ENCODE measurements at places on chromosomes 3 and 15. TPM values are rescaled to one million over a fixed set of nuclear protein-coding genes. Genes with fewer than 3 reads are reported as not detected.

GNAT1 gene
- not detected for polyA plus RNA-seq

DTX3L gene
- polyA plus RNA-seq: 31.2 TPM

ATP13A5 gene
- not detected for polyA plus RNA-seq

ZNF860 gene
- polyA plus RNA-seq: not detected

TPRA1 gene
- polyA plus RNA-seq: 30.4 TPM

GRCh38 chr3:182370949-182371348 lies 422.4 kb upstream of the ATP11B start:
- no peak for DNase-seq

GRCh38 chr3:64728994-64729393 lies 41.2 kb upstream of the ADAMTS9 start:
- no peak for DNase-seq

DNA sequence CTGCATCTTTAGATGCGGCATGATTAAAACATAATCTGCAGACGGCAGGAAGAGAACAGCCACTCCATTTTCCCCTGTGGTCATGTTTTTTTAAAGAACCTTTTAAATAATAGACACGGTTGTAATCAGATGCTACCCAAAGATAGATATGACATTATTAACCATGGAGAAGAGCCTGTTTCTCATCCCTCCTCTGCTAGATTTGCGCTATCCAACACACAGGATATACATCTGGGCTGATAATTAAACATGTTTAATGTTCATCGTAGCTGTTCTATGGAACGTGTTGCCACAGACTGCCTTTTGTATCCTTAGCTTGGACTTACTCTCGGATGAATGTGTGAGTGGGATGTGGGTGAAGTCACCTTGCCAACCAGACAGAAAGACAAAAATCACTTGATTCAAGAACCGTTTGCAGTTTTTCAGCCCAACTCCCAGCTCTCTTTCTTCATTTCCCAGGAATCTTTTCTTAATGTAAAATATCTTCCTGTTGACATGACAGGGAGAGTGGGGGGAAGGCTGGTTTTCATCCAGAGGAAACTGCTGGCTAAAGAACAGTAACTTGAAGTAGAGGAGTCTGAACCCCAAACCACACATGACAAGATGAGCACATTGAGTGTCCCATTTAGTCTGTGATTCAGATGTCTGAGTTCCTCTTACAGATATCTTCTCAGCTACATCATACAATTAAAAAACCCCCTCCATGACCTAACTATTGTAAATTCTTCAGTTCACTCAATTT lies 118.6 kb upstream of the PRICKLE2 start:
- no peak for DNase-seq

DNA sequence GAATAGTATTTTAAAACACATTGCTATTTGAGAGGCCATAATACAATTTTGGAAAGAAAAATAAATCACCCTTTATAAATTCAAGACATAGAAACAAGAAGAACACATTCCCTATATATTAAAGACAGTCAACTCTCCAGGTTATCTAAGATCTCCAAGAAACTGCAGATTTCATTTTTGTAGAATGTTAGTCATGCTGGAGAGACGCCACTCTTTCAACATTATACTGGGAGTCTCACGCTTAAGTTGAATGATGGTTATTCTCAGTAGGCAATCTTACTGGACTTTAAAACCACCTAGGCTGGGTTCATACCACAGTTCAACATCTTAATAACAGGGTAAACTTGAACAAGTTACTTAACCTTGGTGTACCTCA lies 3.6 kb upstream of the CHRM5 start:
- DNase-seq: no peak

GRCh38 chr15:73919706-73920105 lies 6.6 kb upstream of the LOXL1 start:
- DNase-seq: no peak

GRCh38 chr3:46297658-46298423 lies 55.6 kb downstream of the CCR3 start:
- no peak for DNase-seq

DNA sequence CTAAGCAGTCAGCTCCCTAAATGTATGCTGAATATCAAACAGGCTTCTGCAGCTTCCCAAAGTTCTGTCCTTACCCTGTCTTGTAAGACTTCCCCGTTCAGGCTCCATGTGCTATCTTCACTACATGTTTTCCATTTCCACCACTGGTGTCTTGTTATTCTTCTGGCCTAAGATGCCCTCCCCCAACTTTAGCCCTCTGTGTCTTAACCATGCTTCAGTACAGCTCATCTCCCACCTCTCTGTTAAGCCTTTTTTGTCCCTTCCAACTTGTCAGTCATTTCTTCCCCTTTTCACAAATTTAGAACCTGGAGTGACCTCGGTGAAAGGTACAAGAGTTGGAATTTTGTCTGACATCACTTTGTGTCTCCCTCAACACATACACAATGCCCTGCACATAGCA lies 151.7 kb upstream of the TBL1XR1 start:
- DNase-seq: no peak

DNA sequence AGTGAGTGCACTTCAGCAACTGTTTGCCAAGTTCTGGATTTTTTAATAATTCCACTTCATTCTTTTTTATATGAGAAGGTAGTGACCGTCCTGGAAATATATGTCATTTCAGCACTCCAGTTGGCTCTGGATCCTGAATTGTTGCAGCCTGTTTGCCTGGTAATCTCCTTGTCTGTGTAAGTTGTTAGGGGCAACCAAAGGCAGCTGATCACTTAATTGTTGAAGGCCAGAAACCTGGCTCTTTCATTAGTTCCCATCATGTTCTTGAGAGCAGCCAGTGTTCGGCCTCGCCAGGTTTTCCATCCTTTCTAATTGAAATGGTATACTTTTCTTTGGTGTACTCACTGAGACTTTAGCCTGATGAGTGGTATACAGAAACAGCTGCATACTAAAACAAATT lies 168.6 kb downstream of the SOX2 start:
- DNase-seq: no peak

DNA sequence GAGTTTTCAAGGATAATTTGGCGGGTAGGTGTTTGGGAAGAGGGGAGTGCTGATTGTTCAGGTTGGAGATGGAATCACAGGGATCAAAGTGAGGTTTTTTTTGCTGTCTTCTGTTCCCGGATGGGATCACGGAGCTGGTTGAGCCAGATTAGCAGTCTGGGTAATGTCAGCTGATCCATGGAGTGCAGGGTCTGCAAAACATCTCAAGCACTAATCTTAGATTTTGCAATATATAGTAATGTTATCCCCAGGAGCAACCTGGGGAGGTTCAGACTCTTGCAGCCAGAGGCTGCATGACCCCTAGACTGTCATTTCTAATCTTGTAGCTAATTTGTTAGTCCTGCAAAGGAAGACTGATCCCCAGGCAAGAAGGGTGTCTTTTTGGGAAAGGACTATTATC lies 354.1 kb upstream of the SGO1 start:
- DNase-seq: no peak

DNA sequence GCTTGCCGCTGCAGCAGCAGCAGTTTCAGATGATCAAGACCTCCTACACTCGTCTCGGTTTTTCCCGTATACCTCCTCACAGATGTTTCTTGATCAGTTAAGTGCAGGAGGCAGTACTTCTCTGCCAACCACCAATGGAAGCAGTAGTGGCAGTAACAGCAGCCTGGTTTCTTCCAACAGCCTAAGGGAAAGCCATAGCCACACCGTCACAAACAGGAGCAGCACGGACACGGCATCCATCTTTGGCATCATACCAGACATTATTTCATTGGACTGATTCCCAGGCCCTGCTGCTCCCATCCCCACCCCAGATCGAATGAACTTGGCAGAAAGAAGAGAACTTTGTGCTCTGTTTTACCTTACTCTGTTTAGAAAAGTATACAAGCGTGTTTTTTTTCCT lies 17.6 kb downstream of the CALML4 start:
- DNase-seq: no peak

DNA sequence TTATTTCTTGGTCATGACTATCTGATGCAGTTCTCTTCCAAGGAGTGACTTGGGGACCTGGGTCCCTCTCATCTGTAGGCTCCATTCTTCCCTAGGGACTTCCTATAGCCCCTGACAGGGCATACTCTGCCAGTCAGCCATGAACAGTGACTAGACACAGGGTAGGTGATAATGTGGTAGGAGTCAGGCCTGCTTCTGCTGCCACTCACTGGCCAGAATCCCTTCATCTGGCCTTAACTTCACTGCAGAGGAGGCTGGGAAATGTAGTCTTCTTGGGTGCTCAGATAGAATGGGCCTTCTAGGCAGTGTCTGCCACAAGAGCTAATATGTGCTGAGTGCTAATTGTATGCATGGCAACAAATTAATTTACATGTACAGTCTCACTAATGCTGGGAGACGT lies 84.5 kb downstream of the CACNA2D3 start:
- DNase-seq: no peak

DNA sequence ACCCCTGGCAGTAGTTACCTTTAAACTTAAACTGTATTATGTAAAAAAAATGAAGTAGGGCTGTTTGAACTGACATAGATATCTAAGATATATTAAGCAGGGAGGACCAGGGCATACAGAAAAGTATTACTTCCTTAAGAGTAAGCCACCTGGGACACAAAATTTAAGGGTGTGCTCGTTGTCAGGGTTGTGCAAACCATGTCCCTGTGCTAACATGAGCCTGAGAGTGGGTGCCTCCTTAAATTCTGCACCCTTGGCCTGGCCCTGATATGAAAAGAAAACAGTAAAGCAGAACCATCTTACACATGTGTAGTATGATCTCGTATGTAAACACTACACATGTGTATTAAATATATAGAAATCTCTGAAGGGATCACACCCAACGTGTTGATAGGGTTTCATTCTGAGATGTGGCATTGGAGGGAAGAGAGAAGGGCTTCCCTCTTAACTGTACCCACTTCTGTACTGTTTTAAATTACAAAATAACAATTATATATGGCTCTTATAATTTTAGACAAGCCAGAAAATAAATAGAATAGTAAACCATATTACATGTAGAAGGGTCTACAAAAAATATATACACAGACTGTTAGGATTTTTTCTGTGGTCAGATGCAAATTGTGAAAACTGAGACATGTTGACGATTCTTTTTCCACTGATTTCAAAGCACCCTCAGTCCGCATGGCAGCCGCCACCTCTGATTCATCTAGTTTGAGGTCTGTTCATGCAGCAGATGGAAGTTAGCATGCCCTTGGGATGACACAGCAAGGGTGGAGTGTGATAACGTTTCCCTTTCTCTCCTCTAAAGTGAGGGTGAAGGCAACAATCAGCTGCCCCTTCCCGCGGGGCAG lies 400.8 kb upstream of the PROK2 start:
- DNase-seq: no peak

- DNase-seq: no peak
Measured at GRCh38 chr3:81352867-81353266, 408.6 kb downstream of the GBE1 start.

DNA sequence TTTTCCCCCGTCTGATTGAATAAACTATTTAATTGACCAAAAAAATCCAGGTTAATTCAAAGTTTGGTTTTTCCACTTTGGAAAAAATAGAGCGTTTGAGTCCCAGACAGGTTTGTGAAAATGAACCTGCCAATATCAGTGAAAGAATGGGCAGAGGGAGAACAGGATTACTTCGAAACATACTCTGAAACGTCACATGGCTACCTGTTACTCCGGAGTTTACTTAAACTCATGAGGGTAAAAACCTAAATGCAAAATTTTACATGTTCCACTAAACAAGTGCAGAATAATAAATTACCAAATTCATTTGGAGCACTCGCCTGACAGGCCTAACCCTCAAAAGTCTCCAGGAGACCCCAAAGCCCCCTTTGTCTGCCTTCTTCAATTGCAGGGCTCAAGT lies 419.9 kb downstream of the MECOM start:
- no peak for DNase-seq

DNA sequence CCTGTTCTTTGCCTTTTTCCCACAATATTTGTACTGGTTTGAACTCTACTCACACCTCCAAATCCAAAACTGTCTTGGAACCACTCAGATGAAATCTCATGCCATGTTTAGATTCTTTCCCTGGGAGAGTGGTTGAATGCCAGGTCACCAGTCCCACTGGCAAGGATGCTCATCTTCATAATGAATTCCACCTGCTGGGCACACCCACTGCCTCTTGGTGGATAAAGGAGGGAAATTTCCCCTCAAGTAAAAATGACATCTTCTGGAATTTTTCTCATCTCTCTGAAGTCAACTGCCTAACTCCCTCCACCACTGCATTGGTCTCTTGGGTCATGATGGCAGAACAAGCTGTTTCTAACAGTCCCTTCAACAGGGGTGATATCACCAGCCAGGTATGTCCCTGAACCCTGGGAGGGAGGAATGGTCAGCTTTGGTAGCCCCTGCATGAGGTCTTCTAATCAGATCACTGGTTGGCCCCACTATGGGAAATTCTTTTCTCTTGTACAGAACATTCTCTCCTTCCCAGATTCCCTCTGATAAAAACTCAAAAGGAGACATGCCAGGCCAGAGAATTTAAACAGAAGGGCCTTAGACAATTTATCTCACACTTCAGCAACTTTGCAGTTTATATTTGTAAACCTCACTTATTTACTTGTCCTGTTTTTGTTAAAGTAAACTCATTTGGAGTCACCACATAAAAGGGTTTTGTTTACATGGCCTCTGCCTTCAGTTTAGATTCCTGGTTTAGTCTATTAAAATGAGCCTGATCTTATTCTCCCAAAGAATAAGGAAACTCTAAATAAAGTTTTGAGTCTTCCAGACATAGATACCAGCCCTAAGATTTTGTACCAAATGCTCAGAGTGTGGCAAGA lies 143.4 kb downstream of the WNT5A start:
- no peak for DNase-seq

DNA sequence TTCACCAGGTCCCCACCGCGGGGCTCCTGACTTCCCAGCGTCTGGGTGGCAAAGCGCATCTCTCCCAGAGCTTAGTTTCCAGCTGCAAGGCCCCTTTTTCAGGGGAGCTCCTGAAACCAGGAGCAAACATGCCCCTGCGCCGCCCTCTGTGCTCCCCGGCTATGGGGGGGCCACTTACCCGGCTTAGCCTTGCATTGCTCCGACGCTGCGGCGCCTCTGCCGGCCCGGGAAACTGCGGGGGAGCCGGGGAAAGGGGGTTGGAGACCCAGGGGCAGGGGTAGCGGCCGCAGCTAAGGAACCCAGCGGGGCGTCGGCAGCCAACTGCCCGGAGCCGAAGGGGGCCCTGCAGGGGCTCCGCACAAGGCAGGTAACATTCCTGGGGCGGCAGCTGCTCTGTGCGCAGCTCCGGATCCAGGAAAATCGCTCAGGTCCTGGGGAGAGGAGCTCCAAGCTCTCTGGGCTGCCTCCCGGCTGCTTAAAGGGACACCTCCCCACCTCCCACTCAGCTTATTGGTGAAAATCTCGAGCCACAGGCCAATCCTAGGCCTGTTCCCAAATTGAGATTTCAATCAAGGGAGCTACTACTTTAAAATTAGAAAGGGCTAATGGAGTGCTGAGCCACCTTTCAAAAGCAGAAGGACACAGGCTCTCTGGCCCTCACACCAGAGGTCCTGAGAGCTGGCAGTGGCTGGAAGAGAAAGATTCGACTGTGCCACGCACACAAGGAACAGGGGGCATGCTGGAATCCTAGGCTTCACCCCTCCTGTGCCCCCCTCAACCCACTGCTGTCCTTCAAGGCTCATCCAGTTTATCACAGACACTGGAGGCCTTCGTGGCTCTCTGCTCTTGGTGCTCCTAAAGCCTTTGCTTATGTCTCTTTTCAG lies 42.7 kb upstream of the PRICKLE2 start:
- no peak for DNase-seq
